Epithelial cell of umbilical artery (primary cell): ENCODE measurements at places on chromosomes 13 and 19. TPM values are rescaled to one million over a fixed set of nuclear protein-coding genes. Genes with fewer than 3 reads are reported as not detected.

The CYP4F2 gene
- total RNA-seq = not detected in 2 replicates

The SH3GL1 gene
- 24.7 and 27.2 TPM in 2 replicates for total RNA-seq

The SPIB gene
- total RNA-seq = not detected in 2 replicates

The KANK3 gene
- 9.4 and 14.6 TPM in 2 replicates for total RNA-seq

The TRPC4 gene
- total RNA-seq = 0.30 and 0.32 TPM in 2 replicates

The KASH5 gene
- total RNA-seq = not detected in 2 replicates

The BRSK1 gene
- 0.61 and 0.65 TPM in 2 replicates for total RNA-seq

The ERICH4 gene
- not detected in 2 replicates for total RNA-seq

The ACP7 gene
- under 0.01 TPM in 1 of 2 replicates, not detected in the other for total RNA-seq

The LILRA1 gene
- total RNA-seq = not detected in 2 replicates

The ZNF471 gene
- 0.97 and 1.1 TPM in 2 replicates for total RNA-seq

The LGALS14 gene
- not detected in 2 replicates for total RNA-seq

The ZNF486 gene
- total RNA-seq = 5.2 and 7.6 TPM in 2 replicates

The CASP14 gene
- total RNA-seq = not detected in 2 replicates

The MYO1F gene
- 0.15 TPM in 1 of 2 replicates, not detected in the other for total RNA-seq

The GPC6 gene
- 0.32 and 1.5 TPM in 2 replicates for total RNA-seq

The SH2D3A gene
- total RNA-seq = 0.61 TPM in 1 of 2 replicates, not detected in the other

The RANBP3 gene
- total RNA-seq = 28.9 and 46.5 TPM in 2 replicates

The CYP4F12 gene
- total RNA-seq = not detected in 2 replicates

The PSPC1 gene
- 71.1 and 97.1 TPM in 2 replicates for total RNA-seq

The MAST1 gene
- under 0.01 and 0.65 TPM in 2 replicates for total RNA-seq
